MG63 (cell line): ENCODE measurements at places on chromosomes 7 and 10. TPM values are rescaled to one million over a fixed set of nuclear protein-coding genes. Genes with fewer than 3 reads are reported as not detected.

DNA sequence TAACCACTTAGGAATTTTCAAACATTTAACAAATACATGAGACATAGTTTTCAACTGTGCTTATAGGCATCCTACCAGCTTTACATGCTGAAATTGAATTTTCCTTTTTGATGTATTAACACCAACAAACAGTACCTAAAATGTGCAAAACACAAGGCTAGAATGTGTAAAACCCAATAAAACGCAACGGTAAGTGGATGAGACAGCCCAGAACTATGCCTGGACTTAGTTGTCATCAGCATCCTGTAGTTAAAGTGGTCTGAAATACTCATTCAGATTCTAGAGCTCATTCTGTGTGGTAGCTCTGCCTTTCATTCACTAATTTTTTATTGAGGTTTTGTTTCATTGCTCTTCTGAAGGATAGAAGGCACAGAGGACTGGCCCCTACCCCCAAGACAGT lies 137.1 kb downstream of the BMPER start:
- no peak for DNase-seq

DNA sequence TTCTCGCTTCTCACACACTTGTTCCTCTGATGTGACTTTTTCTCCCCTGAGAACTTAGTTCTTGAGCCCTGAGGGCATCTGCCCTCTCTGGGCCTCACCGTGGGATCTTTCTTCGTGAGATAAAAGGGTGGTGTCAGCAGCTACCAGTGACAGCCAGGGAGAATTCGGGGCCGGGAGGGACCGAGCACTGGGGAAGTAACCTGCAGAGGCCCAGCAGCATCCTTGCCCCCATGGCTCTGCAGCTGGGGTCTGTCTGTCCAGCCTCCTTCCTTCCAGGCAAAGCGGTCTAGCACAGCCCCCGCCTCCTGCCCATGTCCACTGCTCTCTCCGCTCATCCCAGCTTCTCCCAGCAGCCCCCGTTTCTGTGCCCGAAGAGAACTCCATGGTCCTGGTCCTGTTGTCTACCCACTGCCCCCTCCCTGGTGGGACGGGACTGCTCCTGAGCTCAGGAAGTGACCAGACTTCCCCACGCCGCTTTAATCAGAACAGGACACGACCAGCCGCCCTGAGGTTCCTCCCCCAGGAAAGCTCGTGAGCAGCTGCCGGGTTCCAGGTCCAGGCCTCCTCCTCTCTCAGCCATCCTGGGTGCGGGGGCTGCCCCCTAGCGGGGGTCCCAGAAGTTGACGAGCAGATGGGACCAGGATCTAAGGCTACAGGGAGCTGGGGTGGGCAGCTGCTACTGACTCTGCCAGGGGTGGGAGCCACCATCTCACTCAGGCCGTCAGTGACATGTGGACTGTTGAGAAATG lies 187.5 kb downstream of the WDR37 start:
- DNase-seq, result no peak

DNA sequence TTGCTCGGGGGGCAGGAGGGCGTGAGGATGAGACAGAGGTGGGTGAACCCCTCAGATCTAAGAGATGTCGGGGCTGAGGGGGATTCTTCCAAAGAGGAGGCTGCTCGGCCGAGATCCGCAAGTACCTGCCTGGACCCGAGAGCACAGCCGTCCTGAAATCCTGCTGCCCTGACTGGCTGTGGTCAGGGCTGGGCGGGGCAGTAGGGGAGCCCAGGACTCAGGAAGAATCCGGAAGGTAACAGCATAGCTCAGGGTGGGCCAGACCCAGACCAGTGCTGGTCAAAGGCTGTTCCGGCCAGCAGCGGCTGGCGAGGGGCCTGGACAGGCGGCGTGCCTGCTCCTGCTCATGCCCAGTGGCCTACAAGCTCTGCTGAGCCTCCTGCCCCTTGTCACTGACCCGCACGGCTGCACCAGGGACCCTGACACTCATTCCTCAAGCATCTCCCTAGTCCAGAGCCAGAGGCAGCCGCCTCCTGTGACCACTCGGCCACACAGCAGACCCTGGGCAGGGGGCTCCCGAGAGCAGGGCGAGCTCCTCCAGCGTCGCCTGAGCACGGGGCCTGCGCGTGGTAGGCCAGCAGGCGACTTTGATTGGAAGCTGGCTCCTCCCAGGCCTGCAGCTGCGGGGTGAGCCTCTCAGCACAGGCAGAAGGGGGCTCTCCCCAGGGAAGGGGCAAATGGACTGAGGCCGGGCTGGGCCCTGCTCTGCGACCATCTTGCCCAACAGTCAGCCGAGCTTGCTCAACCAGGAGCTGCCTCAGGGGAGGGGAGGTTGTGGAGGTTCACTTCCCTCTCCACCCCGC lies 3.1 kb upstream of the ADAP1 start:
- DNase-seq, result no peak

- no peak for DNase-seq
Observed at GRCh38 chr7:111958896-111959295, 247.3 kb downstream of the DOCK4 start.

- DNase-seq, result no peak
Observed at GRCh38 chr7:51289623-51290303, 26.8 kb downstream of the COBL start.

DNA sequence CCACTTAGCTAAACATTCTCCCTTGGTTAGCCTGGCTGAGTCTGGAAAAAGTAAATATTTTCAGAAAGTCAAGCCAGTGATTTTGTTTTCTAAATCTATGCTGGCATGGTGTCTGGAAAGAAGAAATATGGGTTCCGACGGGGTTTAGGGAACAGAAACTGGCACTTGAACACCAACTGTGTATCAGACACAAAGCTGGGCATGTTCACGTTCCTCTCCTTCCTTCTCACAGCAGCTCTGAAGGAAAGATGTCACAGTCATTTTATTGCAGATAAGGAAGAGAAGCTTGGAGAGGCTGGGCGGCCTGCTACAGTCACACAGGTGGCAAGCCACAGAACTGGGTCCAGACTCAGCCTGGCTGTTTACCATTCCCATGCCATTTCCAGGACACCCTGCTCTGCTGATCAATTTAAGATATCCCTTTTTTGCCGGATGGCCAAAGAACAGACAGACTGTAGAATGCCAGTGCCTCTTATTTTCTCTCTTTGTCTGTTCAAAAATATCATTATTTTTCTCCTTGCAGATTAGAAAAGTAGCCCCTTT lies 118.8 kb downstream of the HERPUD2 start:
- no peak for DNase-seq

DNA sequence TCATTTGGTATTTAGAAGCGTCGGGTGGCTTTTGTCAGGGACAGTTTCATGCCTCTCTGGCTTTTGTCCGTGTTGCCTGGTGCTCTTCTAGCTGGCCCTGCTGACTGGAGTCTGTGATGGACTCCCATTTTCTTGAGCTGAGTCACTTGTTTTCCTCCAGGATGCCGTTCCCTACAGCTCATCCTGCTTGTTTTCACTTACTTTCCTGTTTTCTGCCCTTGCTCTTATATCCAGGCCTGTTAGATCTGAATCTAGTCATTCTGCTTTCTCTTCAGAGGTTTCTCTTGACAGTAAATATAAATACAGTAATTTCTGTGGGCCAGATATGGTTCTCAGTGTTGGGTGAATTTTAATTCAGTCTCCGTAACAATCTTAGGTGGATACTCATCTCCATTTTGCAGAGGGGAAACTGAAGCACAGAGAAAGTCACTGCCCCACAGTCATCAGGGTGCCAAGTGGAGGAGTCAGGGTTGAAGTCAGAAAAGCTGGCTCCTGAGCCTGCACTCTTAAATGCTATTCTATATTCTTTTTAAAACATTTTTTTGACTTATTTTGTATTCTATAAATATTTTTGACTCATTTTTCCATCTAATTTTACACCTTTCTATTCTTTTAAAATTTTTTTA lies 85.4 kb downstream of the CCNY start:
- peak; percentile 71 for DNase-seq

DNA sequence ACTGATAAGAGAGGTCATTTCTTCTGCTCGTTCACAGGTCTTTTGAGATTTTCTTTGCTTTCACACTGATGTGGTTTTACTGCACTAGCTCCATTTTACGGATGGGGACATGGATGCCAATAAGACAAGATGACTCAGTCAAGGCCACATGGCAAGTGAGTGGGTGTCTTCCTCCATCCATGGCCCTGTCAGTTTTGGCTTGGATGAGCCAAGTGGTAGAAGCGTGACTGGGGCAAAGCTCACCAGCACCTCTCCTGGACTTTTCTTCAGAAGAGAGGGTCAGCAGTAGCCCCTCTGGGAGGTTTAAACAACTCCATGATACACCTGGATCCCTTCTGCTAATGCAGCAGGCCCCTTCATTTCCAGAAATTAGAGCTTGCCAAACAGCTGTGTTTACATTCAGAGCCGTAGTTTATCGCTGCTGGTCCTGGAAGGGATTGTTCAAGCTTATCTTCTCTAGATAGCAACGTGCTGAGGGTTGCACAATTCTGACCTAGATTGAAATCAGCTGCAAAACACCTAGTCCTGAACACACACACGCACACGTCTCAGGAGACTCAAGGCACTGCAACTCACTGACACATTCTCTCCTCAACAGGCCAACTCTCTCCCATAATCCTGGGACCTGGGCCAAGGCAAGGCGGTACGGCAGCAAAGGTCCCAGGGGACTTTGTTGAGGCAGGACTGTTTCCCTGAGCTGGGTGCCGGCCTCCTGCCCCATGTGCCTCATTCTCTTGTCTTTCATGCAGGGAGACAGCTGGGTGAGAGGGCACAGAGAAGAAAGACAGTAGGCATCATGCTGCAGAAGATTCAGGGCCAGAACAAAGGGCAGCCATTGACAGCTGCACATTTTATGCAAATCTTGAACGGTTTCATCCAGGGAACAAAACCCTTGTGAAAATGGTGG lies 14.2 kb upstream of the PDCD4 start:
- no peak for DNase-seq

DNA sequence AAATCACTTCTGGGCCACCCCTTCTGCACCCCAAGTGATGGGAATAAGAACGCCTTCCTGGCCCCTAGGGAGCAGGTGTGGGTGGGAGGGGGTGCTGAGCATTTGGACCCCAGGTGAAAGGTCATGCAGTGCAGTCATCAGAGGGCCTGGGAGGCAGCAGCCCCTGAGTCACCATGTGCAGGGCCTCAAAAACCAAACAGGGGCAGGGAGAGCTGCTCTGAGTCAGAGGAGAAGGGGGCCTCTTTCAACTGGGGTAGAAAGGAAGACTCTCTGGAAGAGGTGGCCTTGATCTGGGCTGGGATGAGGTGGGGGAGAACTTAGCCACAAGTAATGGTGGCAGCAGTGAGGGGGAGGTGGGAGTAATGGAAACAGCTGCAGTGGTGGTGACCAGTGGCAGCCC lies 164.3 kb downstream of the BUB3 start:
- DNase-seq, result no peak

DNA sequence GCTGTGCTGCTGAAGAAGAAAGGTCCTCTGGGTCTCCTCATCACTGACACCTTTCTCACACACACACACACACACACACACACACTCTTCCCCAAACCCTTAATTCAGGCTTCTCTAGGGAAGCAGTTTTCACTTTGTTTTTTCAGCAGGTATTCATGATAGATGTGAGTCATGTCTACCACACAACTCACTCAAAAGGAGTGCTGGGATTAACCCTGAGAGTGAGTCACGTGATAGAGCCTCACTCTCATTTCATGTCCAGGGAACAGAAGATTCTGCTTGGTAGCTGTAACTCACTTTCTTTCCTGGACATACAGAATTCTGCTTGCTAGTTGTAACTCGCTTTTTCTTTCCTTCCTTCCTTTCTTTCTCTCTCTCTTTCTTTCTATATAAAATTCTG lies 45.4 kb downstream of the VIM start:
- peak; percentile 9 for DNase-seq

- no peak for DNase-seq
Observed at GRCh38 chr7:138848056-138848980, 50.3 kb upstream of the ATP6V0A4 start.

DNA sequence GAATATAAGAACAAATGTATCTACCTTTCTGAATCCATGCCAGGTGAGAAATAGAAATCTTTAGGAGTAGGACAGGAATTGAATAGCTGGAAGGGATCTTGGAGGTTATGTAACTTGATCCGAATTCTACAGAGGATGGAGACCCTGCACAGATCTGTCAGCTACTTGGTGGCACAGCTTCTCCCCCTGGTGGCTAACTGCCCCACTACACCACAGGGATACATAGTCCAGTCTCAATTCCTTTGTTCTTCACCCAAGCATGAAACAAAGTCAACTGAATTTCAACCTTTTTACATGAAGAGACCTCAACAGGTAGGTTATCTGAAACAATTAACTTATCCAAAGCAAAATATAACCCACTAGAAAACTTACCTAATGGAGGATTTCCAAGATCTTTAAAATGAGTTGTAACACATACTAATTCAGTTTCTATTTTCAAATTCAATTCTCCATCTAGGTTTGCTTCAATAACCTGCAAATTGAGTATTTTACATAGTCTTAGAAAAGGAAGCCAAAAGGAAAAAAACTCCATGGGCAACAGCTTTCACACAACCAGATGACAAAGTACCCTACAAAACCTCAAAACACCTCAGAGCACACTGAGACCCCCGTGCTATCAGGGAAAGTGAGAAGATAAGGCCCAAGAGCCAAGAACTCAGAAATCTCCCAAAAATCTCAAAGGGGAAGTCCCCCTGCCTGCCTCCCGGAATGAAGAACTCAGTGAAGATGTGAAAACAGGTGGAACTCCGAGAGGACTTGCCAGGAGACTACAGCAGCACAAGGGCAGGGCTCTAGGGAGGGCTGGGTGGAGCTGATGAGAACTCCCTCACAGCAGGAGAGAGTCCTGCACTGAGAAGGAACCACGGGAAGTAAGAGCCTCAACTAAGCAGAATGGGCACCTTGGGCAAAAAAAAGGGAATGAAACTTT lies 10.3 kb downstream of the HUS1 start:
- peak; percentile 48 for DNase-seq

DNA sequence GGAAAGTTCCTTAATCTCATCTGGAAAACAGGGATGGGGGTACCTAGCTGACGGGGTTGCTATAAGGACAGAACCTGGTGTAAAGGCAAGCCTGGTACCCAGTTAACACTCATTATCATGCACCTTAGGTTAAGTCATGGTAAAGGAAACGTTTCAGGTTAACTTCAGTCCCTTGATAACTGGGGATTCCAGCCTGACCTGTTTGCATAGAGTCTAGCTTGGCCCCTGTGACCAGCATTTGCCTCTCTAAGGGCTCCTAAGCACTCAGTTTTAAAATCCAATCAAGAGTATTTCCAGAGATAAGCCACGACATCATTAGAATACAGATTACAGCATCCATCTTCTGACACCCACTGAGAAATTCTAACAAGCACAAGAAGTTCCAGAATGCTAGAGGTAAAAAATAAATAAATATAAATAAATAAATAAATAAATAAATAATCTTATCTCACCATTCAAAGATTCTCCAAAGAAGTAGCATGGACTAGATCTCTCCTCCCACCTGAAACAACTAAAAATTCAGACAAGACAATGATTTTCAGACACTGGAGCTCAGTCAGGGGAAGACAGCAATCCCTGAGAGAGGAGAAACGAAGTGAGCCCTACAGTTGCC lies 184.6 kb downstream of the KCNMA1 start:
- no peak for DNase-seq

- no peak for DNase-seq
Observed at GRCh38 chr7:24912424-24912823, 67.6 kb downstream of the OSBPL3 start.

Gene RFC2
- 17.3 and 27.4 TPM in 2 replicates for total RNA-seq

Gene ANKRD2
- not detected in 2 replicates for total RNA-seq

Gene PDE6C
- not detected in 2 replicates for total RNA-seq

Gene IFRD1
- total RNA-seq, result 29.5 and 40.1 TPM in 2 replicates

Gene SCIN
- not detected in 2 replicates for total RNA-seq

Gene NCAPG2
- 13.8 and 15.6 TPM in 2 replicates for total RNA-seq
